Psoas muscle (tissue), 8 donors: ENCODE measurements at places on chromosomes 7 and 10. TPM values are rescaled to one million over a fixed set of nuclear protein-coding genes. Genes with fewer than 3 reads are reported as not detected.

MEST gene
- total RNA-seq: 5.2 TPM

SKAP2 gene
- total RNA-seq: 12.7 TPM

MET gene
- total RNA-seq: 84.1 TPM

KCTD7 gene
- 2.6 TPM for total RNA-seq

GRCh38 chr7:50160206-50160605, 67.2 kb upstream of the ZPBP start:
- DNase-seq: no peak

DNA sequence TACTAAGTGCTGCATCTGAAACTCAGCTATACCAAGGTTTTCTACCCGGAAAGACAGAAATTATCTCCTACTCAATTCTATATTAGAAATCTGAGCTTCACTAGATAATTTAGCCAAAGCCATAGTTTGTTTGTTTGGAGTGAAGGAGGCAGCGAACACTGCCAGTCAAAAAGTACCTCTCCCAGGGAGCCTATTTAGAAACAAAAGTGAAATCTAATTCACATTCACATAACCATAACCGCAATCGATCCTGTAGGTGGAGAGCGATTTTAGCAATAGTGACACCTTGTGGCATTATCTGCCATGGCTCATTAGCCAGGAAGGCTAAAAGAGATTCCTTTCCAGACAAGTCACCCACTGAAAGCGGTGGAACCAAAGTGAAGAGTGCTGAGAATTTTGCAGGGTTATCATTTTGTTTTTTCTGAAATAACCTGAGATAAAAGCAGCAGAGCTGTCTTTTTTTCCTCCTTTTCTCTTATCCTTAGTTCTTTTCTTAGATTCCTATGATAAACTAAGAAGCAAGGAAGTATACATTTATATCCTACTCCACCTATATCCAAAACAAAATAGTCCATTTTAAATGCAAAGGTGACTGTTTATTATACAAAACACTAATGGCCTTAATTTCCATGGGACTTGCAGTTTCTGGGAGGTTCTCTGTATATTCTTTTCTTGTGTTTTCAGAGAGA, 83.7 kb upstream of the BET1 start:
- DNase-seq: no peak

- no peak for DNase-seq
Measured at GRCh38 chr7:93048136-93048930, 69.4 kb downstream of the SAMD9 start.

- DNase-seq: no peak
Measured at GRCh38 chr10:24428410-24428782, 219.5 kb downstream of the KIAA1217 start.

DNA sequence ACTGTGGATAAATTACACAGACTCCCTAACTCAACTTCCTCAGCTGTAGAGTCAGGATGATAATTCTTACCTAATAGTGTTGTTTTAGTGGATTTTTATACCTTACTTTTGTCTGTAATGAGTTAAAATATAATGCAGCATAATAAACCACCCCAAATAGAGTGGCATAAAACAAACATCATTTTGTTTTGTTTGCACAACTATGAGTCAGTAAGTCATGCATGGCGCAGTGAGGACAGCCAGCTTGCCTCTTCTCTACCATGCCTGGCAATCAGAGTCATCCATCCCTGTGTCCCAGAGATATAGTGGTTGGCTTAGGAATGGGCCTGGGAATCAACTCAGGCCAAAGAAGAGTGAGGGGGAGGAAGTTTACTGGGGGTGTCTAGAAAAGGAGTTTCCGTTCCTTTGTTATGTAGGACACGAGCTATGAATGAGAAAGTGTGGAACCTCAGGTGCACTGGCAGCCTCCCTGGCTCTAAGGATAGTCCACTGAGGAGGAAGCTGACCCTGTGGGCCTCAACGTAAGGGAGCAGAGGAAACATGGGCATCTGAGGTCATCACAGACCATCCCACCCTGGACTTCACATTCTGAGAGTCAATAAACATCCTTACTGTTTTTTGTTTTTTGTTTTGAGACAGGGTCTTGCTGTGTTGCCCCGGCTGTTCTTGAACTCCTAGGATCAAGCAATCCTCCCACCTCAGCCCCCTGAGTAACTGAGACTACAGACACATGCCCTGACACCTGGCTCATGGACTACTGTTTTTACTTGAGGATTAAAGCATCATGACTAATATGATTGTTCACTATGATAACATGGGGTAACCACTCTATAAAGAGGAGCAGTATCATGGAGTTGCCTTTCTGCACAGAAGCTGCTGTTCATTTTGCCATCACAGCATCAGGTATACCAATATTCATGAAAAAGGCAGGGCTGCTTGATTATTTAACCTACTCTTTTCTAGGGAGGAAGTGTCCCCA, 21.0 kb upstream of the GRB10 start:
- DNase-seq: no peak

GRCh38 chr7:55223023-55223422, 142.1 kb upstream of the LANCL2 start:
- no peak for DNase-seq

GRCh38 chr7:27605689-27606269, 56.9 kb downstream of the HIBADH start:
- no peak for DNase-seq
